Subcutaneous preadipocyte (primary cell): ENCODE measurements at places on chromosomes 1 and 21. TPM values are rescaled to one million over a fixed set of nuclear protein-coding genes. Genes with fewer than 3 reads are reported as not detected.

Gene CFHR1
- not detected in 2 replicates for total RNA-seq

Gene TAL1
- not detected in 2 replicates for total RNA-seq

Gene CCSAP
- total RNA-seq: 4.0 and 6.5 TPM in 2 replicates

Gene SV2A
- total RNA-seq: 9.4 and 13.2 TPM in 2 replicates
